ENCODE measurements at places on chromosomes 16 and 17. TPM values are rescaled to one million over a fixed set of nuclear protein-coding genes. Genes with fewer than 3 reads are reported as not detected.

DNA sequence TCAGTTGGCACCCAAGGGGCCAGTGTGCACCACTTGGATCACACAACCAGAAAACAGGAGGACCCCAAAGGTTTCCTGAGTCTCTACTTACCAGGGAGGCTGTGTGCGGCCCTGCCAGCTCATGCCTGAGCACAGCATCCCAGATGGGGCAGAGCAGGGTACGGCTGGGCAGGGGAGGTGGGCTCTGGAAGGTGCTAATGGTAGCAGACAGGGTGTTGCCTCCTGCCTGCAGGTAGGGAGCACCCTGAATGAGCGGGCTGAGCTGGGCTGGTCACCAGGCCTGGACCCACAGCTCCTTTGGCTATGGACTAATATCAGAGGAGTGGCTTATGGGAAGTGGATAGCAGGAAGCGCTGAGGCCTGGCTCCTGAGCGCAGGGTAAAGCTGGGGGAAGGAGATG lies 14.6 kb downstream of the RECQL5 start:
- H3K36me3 ChIP-seq, result no peaks in the 10 kb centered on the region
- no peaks in the 10 kb centered on the region for H3K27me3 ChIP-seq
- no peak overlapping the region for H3K27ac ChIP-seq

DNA sequence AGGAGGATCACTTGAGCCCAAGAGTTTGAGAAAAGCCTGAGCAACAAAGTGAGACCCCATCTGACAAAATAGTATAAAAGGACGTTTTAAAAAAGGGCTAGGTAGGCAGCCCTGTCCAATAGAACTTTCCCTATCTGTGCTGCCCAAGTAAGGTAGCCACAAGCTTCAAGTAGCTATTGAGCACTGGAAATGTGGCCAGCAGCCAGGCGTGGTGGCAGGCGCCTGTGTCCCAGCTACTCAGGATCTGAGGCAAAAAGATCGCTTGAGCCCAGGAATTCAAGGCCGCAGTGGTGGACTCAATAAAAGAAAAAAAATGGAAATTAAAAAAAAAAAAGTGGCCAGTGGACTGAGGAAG lies 1.5 kb upstream of the NQO1 start:
- H3K36me3 ChIP-seq, result no peaks in the 10 kb centered on the region
- no peaks in the 10 kb centered on the region for H3K27me3 ChIP-seq
- peak; percentile 84 for DNase-seq
- no peak overlapping the region for H3K27ac ChIP-seq

MT3 gene
- total RNA-seq, result 10.3 TPM

DNA sequence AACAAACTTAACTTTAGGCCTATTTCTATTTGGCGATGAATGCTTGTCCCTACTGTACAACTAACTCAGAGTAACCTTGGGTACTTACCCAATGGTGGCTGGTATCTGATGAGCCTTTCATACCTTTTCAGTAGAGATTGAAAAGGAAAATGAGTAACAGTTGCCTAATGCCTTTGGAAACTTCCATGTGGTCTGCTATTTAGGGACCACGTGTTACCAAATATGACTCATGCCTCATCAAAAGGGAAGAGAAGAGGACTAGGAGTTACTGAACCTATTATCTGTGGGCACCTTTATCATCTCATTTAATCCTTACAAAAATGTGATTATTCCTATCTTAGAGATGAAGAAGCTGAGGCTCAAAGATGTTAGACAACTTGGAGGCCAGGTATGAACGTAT lies 8.1 kb downstream of the MYOCD start:
- DNase-seq, result no peak
- no peaks in the 10 kb centered on the region for H3K36me3 ChIP-seq
- H3K27me3 ChIP-seq, result peaks cover 3% of the 10 kb centered on the region
- H3K4me3 ChIP-seq, result no peak overlapping the region
- H3K27ac ChIP-seq, result no peak overlapping the region

OR4D2 gene
- total RNA-seq, result not detected

- no peak overlapping the region for H3K4me3 ChIP-seq
- DNase-seq, result no peak
- H3K36me3 ChIP-seq, result no peaks in the 10 kb centered on the region
Observed at GRCh38 chr17:5580367-5580766, 3.9 kb downstream of the NLRP1 start.

GRCh38 chr17:81064678-81065475 lies 29.9 kb downstream of the BAIAP2 start:
- H3K4me3 ChIP-seq, result no peak overlapping the region
- H3K27me3 ChIP-seq, result no peaks in the 10 kb centered on the region
- no peak for DNase-seq
